PC-9 (cell line): ENCODE measurements at places on chromosomes 2 and 18. TPM values are rescaled to one million over a fixed set of nuclear protein-coding genes. Genes with fewer than 3 reads are reported as not detected.

GRCh38 chr2:13819896-13820295, 812.6 kb upstream of the LRATD1 start:
- no peak for DNase-seq

GRCh38 chr2:30935795-30936194, 128.5 kb upstream of the CAPN13 start:
- DNase-seq = no peak

DNA sequence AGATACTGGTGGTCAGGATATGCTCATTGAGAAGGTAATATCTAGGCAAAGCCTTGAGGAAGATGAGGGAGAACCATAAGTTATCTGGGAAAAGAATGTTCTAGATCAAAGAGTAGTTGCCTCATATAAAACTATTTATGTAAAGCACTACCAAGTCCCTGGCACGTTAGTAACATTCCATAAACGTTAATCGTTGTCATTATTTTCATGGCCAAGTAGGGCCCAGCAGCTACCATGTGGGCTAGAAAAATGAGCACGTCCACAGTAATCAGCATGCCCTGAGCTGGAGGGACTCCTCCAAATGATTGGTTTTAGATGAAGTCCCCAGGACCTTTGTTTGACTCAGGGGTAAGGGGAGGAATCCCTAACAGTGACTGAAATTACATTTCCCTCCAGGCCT, 32.7 kb upstream of the AFTPH start:
- DNase-seq = no peak

DNA sequence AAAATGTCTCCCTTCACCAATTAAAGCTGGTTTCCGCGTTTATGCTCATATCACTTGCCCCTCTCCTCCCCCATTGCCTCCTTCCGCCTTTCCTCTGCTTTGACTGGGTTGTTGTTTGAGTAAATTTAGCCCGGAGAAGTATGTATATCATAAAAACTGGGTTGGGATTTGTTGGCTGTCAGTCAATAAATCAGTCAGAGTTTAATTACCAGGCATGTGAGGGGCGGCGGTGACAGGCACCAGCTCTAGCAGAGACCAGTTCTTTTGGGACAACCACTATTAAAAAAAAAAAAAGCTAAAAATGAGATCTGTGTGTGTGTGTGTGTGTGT, 382.4 kb upstream of the SMIM21 start:
- no peak for DNase-seq

- no peak for DNase-seq
Observed at GRCh38 chr2:181805228-181806038, 86.1 kb upstream of the ITPRID2 start.

GRCh38 chr2:10678225-10678624, 11.6 kb downstream of the NOL10 start:
- no peak for DNase-seq

- no peak for DNase-seq
Observed at GRCh38 chr18:42030586-42031182, 75.7 kb downstream of the PIK3C3 start.

DNA sequence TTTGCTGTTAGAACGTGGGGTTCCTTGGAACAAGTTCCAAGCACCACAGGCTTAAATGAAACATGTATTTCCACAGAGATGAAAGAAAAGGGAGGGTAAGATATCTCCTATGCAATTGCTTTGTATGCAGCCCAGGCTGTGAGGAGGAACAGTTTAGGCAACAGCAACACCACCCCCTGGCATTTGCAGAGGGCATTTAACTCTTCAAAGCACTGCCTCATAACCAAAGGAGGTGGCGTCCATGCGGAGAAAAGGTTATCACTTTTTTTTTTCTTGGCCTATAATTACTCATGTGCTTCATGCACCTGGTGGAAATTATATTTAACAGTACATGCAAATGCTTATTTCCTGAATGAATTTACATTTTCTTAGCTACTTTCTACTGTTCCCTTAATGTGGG, 286.0 kb downstream of the LPIN1 start:
- no peak for DNase-seq

DNA sequence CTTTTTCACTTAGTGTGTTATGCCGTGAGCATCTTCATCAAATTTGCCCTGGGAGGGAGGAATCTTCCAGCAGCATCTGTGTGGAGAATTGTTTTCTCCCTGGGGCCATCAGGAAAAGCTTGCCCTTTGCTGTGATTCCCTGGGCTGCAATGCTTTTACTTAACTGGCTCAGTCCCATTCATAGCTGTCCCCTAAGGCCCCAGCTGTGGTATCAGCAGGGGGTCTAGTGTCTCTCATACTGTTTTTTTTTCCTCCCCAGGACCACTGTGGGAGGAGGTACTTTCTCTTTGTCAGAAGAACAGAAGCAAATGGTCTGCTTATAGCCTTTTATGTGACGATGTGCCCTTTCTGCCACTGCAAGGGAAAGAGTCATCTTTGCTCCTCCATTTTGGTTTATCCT, 176.8 kb upstream of the CELF4 start:
- no peak for DNase-seq

DNA sequence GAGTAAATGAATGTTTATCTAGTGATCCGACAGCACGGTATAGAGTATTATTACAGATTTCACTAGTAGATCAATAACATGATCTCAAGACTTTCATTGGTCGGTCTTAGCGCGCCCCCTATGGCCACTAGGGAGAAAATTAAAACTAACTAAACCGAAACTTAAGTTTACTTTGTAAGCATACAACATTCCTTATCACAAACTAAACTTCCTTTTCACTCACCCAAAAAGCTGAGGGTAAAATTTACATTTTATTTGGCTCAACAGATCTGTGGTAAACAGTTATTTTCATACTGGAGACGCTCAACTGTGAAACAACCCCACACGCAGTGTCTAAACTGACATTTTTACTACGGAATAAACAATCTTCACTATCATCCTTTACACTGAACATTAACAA, 215.6 kb upstream of the MAP2 start:
- DNase-seq = no peak

GRCh38 chr2:237154082-237154638, 68.5 kb downstream of the COPS8 start:
- DNase-seq = peak; percentile 69

DNA sequence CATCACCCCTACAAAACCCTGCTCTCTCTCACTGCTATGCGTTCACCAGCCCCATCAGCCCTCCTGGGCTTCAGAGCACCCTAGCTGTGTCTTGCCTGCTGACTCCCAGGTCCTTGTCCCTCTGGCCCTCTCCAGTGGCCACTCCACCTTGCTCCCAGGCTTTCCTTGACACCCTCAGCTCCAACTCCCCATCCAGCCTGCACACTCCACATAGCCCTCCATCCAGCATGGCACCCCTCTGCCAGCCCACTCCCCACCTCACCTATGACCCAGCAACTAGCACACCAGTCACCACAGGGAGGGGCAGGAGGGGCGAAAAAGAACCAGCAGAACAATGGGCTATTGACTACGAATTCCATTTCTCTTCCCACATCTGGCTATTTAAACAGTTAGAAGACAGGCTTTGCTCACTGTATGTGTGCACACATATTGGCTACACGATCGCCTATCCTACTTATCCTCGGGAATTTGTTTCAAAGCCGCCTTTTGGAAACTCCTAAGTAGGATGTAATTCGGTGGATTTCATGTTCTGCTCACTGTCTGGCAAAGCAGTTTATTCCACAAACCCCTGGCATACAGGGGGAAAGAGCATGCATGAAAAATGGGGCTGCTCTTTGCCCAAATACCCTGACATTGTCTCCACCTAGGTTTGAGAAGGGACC, 195.3 kb downstream of the SMAD2 start:
- no peak for DNase-seq

- peak; percentile 20 for DNase-seq
Observed at GRCh38 chr2:163345795-163346573, 389.8 kb downstream of the FIGN start.

GRCh38 chr2:227471924-227472264, at the start of gene AGFG1:
TSS of gene AGFG1 (plus strand) at chr2:227472156. CDS start at chr2:227472422, 266 bp downstream.
- peak; percentile 87 for DNase-seq

DNA sequence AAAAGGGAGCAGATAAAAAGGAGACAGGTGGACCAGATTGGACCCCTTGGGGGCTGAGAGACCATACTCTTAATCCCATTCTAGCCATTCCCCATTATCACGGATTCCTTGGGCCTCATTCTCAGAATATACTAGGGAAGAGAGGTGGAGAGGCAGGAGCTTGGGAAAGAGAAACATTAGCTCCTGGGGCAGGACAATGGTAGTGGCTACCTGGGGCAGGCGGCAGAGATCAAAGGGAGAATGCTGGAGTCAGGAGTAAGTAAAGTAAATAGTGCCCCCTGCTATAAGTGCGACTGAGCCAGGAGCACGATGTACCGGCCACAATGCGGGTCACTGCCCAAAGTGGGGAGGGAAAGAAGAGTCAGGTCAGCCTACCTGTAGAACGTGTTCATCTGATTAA, 20.4 kb upstream of the IHH start:
- DNase-seq = no peak

- no peak for DNase-seq
Observed at GRCh38 chr18:75314117-75314516, 103.5 kb downstream of the TSHZ1 start.

DNA sequence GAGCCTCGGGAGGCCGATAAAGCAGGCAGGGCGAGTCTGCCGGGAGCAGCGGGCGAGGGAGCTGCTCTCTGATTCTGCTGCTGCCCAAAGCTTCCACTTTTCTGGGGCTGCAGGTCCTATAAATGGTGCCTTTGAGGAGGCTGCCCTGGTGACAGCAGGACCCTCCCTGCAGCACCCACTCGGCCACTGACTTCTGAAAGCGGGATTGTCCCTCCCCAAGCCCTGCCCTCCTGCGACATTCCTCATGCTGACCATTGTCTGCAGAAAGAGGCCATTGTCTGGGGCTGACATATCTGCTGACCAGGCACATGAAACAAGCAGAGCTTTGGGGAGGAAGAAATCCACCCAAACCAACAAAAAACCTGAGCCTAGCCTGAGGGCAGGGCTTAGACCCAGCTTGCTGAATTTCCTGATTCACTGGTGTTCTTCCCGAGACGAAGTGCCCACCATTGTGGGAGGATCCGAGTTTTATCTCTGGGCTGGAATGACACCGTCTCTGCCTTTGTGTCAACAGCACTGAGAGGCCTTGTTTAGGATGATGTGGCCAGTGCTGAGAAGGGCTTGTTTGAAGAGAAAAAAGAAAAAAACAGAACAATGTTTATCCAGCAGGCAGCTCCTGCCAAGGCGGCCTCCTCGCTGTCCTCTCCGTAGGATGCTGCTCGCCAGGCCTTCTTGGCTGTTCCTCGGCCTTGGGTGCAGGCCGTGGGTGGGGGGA, 129.7 kb downstream of the MYCN start:
- DNase-seq = no peak

DNA sequence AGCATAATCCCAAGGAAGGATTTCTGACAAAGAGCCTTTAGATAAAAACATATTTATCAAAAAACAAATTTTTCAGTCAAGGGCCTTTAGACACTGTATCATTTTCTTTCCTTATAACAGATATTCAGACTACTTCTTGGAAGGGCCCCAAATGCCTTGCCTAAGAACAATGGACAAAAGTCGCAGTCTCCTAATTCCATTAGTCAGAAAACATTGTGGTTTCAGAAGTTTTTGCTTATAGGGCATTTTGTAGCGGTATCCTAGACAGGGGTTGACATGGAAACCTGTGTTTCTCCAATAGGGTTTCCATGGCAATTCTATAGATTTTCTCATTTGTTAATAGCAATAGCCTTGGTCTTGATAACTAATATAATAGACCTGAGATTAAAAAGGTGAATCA, 36.7 kb upstream of the AGPS start:
- no peak for DNase-seq

DNA sequence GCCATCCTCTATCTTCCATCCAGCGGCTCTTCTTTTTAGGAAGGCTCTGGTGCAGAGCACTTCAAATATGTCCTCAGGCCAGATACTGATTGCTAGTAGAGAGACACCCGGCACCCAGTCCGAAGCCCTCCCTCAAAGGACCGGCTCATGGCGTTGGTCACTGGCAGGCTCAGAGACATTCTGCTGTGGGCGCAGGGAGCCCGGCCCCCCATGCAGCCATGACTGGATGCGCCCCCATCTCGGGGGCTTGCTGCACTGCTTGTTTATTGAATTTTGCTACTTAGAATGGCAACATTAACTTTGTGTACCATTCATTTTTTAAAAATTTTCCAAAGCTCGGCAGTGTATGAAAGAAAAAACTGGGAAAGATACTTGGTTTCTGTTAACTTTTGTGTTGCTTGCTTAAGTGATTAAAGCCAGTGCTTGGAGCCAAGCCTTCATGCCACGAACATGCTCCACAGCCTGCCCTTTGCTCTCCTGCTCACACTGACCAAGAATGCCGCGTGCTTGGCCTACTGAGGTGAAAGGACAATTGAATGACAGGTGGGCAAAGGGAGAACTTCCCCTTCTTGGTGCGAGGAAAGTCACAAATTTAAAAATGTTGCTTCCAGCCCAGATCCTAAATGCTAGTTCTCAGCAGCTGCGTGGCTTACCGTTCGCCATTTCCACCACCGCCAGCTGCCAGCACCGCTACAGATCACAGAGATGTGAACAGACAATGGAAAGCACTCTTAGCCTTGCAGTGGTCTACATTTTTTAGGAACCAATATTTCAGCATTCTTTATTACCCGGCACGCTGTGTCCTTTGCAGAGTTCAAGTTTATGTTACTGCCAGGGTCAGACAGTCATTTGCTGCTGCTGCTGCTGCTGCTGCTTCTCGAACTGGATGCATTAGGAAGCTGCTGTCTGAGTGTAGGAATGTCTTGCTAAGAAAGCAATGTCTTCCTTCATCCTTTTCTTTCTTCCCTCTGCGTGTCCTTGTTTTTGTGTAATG, 76.7 kb downstream of the FAM210A start:
- DNase-seq = no peak

DNA sequence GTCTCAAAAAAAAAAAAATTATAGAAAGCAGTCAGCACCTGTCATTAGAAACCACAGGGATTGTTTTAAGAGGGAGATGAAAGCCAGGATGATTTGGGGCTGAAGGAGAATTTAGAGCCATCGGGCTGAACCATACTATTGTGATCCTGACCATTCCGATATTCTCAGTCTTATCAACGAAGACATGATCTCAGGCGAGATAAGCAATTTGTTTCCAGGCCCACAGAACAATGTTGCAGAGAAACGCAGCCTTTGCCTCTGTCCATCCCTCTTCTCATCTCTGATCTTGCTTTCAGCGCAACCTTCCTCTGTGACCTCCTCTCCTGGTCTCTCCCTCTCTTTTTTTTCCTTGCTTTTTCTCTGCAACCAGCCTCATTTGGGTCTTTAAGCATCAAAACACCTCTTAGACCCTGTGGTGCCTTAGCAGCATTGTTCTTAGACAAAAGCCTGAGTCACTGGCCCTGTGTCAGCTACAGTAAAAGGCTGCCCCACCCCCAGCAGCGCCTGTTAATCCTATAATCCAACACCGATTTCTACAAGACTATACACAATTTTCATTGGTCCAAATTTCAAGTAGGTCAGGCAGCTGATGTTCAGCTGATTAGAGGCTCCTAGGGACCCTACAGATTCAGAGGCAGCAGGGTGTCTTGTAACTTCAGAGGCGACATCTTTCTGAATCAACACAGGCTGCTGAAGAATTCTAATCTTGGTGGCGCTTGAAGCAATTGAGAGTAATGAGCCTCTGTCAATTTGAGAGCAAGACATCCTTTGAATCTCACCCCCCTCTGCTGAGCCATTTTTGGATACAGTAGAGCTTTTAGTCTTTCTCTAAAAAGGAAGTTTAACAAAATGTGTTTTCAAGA, 206.0 kb downstream of the NCK2 start:
- no peak for DNase-seq

The ZAP70 gene
- not detected in 2 replicates for total RNA-seq

The SAP130 gene
- 27.2 and 33.9 TPM in 2 replicates for total RNA-seq

The PDE11A gene
- total RNA-seq = 1.1 and 1.4 TPM in 2 replicates

The ZNF396 gene
- 1.9 and 2.0 TPM in 2 replicates for total RNA-seq

The SLC9A2 gene
- total RNA-seq = 13.4 and 17.0 TPM in 2 replicates
